D721Med (cell line): ENCODE measurements at places on chromosomes 4 and X.

DNA sequence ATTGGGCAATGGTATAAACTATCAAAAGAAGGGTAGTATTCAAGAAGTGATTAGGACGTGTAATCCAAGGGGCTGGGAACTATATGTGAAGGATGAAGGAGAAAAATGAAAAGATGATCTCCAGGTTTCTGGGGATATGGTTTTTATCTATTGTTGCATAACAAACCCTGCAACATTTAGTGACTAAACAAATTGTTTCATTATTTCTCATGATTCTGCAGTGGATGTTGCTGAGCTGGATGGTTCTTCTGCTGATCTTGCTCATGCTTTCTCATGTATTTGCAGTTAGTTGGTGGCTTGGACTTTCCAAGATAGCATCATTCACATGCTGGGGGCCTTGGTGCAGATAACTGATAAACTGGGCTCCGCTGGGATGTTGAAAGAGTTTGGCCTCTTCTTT lies 29.1 kb downstream of the PHOX2B start:
- DNase-seq, result no peak

DNA sequence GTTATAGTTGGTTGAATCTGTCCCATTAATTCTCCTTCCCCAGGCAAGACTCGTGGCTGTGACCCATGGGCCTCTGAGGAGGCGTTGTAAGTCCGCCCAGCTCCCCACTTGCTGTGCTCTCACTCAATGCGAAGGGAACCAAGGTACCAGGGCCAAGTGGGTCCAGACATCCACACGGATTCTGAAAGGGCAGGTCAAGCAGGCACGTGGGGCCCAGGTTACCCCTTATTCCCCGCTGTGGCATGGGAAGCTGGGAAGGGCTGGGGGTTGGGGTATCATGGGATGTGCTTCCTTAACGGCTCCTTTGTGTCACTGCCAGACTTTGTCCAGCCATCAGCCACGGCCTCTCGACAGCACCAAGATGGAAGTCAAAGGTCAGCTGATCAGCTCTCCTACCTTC lies 3.1 kb downstream of the CCDC120 start:
- no peak for DNase-seq

GRCh38 chrX:45986081-45986480 lies 559.1 kb downstream of the ZNF674 start:
- no peak for DNase-seq

GRCh38 chrX:102765217-102765616 lies 44.7 kb downstream of the GPRASP3 start:
- DNase-seq, result no peak

GRCh38 chr4:184599492-184600135 lies 49.6 kb downstream of the CASP3 start:
- no peak for DNase-seq

DNA sequence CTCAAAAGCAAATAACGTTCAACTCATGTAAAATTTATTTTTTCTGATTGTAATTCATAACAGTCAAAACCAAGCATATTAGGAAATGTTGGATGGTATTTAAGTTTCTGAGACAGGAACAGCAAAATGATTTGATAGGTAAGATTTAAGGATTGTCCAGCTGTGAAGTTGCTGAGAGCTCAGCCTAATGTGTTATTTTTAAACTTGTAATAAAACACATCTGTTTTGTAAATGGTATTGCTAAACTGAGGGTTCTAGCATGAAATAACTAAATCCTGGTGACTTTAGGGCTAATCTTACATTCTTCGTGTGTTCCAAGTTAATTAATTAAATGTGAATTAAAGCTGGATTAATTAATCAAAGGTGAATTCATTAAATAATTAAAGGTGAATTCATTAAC lies 13.3 kb downstream of the TLR10 start:
- DNase-seq, result no peak

- no peak for DNase-seq
These were observed 513.6 kb upstream of the PITX2 start for GRCh38 chr4:111136438-111136837.

DNA sequence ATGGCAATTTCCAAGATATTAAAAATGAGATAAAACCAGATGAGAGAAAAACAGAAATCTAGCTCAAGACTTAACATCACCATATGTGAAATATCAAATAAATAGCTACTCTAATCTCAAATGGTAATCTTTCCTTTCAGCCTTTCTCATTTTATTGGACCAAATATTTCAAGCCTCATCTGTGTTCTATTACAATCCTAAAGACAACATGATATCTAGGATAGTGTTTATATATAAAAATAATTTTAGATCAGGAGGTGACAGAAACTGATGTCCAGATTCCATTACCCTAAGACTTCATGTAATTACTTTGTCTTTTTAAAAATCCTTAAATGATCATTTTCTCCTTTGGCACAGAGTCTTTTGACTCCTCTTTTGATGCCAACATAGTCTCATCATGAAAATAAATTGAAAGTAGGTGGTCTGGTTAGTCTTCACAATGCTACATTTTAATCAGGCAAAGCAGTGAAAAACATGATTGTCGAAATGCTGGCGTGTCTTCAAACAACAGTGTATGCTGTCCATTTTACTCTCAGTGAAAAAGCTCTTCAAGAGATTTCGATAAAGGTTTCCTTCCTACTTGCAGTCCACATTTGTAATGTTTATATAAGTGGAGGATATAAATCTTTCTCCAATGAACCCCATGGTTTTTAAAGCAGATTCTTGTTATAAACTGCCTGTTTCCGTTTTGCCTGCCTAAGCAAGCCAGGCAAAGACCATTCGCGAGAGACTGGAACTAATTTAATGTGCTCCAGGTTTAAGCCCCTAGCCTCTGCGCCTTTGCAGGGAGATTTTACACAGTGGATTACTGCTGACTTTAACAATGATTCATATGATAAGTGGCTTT lies 169.8 kb downstream of the SCFD2 start:
- DNase-seq, result no peak

DNA sequence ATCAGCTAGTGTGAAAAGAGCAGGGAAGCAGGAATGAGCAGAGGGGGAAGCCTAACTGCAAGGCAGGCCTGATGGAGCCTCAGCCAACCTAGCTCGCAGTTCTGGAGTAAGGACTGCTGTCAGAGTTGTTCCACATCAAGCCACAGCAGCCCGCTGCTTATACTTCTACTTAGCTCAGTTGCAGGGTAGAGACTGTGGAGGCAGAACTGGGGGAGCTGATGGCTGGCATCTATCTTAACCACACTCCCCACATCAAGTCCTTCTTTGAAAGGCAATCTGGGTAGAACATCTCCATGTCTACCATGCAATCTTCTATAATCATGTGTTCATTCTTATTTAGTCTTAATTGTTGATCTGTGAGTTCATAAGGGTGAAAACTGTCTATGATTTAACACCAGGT lies 46.1 kb downstream of the DDX60 start:
- no peak for DNase-seq

- DNase-seq, result no peak
These were observed 39.9 kb downstream of the SEPSECS start for GRCh38 chr4:25120146-25120940.

DNA sequence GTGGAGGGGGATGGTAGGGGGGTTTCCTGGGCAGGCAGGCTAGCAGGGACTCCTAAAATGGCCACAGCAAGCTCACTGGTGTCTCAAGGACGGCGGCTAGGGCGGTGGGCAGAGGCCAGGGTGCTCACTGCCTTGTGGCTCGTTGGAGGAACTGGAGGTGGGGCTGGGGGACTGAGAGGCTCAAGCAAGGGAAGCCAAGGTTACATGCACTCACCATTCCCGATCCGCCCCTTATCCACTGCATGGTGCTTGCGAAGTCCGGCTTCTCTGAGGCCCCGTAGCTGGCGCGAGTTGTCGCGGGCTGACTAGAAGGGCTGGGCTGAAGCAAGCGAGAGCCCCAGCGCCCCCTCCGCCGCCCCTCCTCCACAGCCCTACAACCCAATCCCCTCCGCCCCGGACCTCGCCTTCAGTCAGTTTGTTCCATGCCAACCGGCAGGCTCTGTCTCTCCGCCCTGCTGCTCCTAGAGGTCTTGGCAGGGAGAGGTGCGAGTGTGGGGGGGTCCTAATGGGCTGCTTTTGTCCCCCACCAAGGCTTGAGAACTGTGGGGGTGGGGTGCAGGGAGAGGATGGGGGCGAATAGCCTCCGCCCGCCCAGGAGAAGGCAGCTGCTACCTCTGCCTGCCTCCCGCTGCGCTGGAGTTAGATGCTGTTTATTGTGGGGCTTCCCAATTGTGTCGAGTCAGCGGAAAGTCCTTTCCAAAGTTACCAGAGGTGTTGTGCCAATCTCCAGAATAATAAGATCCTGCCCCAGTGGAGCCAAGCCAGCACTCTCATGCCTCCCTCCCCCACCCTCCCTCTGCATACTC lies at the start of gene ARHGEF9:
ARHGEF9 (minus strand) TSS at position 313 of the 806 bp plus-strand sequence; CDS start at position 244, 69 bp downstream.
- no peak for DNase-seq

DNA sequence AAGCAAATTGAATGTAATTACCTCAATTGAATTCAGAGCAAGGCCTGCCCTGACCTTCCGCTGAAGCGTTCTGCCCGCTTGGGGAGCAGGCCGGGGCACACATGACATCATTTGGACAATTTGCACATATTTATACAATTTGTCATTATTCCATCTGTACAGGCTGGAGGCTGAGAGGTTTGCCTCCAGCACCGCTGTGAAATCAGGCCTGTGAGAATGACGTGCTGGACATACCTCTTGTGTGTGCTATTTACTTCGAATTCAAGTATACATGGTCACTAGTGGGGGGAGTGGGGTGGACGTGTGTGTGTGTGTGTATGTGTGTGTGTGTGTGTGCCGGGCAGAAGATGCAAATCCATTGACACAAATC lies 285.6 kb downstream of the SHOX start:
- no peak for DNase-seq

- DNase-seq, result no peak
These were observed 181.8 kb downstream of the PTTG2 start for GRCh38 chr4:38141808-38142500.

DNA sequence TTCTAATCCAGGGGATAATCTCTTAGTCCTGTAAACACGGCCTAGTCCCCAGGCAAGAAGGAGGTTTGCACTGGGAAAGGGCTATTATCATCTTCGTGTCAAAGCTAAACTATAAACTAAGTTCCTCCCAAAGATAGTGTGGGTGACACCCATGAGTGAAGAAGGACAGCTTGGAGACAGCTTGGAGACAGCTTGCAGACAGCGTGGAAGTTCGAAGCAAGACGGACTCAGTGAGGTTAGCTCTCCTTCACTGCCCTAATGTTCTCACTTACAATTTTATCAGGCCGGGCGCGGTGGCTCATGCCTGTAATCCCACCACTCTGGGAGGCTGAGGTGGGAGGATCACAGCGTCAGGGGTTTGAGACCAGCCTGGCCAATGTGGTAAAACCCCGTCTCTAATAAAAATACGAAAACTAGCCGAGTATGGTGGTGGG lies 19.2 kb upstream of the PLCXD1 start:
- DNase-seq, result no peak

- no peak for DNase-seq
These were observed 54.8 kb downstream of the NSUN7 start for GRCh38 chr4:40804598-40804997.

GRCh38 chr4:27040356-27040755 lies 179.7 kb downstream of the STIM2 start:
- DNase-seq, result no peak

GRCh38 chr4:110172972-110173371 lies 25.4 kb downstream of the ELOVL6 start:
- DNase-seq, result no peak

GRCh38 chr4:13522282-13523104 lies 21.8 kb downstream of the NKX3-2 start:
- no peak for DNase-seq

- no peak for DNase-seq
These were observed 1397.5 kb downstream of the PCDH7 start for GRCh38 chr4:32117693-32118092.

- no peak for DNase-seq
These were observed 64.3 kb downstream of the LRBA start for GRCh38 chr4:150950657-150951288.

GRCh38 chr4:71257761-71258160 lies 81.1 kb upstream of the SLC4A4 start:
- DNase-seq, result no peak

- DNase-seq, result no peak
These were observed 60.2 kb downstream of the BANK1 start for GRCh38 chr4:101850698-101851097.

DNA sequence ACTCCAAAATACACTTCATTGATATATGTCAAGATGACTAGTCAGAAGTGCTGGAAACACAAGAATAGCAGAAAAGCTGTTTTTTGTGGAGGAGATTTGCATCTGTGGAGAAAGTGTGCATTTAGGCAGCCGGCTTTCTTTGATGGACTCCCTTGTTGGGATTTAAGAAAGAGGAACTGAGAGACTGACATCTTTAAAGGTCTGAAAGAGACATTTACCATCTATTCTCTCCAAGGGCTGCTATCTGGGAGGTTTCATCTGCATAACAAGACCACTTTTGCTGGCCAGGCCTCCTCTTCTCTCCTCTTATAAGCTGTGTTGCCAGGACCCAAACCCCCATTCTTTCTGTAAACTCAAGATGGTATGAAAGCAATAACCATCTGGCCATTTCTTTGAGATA lies 1065.0 kb downstream of the NLGN4X start:
- no peak for DNase-seq

DNA sequence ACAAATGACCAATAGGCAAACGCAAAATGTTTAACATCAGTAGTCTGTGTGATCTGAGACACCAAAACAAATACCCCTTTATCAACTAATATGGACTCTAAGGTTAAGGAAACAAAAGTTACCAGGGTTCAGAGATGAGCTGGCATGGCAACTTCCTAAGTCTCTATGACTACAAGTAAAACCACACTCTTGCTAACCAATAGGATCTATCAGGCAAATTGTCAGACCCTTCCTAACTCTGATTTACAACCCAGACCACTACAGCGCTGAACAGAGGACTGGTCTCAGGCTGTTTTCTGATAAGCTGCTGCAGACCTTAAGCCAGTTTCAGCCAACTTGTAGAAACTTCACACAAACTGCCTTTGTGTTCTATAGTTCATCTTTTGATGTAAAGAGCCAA lies 608.0 kb downstream of the TLL1 start:
- DNase-seq, result no peak

GRCh38 chr4:169152098-169152497 lies 118.7 kb downstream of the SH3RF1 start:
- DNase-seq, result no peak

DNA sequence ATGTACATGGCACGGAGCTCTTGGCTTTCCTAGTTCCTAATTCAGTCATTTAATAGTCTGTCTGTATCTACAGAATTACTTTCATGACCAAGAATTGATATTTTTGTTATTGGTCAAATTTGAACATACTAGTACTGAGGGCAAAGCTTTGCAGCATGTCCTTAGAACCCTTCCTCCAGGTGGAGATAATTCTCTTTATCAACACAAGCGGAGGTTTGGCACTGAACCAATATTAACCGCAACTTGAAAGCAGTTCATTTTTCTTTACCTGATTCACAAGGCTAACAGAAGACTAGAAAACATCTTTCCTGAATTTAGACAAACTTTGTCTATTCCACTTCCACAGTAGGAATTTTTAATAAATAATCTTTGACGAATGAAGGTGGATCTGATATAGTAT lies 73.8 kb downstream of the TACR3 start:
- DNase-seq, result no peak

GRCh38 chrX:574251-574650 lies 56.3 kb upstream of the SHOX start:
- DNase-seq, result no peak

DNA sequence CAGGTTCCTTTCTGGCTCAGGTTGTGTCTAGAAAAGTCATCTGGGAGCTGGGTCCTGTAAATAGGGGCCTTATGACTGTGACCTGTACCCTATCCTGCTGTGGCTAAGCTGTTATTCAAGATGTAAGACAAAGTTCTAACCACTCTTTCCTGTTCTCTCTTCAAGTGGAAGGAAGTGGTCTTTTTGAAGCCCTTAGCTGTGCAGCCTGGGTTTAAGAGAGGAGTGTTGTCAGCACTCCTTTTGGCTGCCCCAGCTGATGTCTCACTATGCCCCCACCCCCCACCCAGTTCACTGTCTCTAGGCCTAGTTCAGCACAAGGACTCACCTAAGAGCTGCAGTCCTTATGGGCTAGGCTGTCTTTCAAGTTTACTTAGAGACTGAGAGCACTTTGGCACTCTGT lies 1069.5 kb downstream of the FAM133A start:
- DNase-seq, result no peak
